ENCODE measurements at places on chromosomes 7 and 10.

DNA sequence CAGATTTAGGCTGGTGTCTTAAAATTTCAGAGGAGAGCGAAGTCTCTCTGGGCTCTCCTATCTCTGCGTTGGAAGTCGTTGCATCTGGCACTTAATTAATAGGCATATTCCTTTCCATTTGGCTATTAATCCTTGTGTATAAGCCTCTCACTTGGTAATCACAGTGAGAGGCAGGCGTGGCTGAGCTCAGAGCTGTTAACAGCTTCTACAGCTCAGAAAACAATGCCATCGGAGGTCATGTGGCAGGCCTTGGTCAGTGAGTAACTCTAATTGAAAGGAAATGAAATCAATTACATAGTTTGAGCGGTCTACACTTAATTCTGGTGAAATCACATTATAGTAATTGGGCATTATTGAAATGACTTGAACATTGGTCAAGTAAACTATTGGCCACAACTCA, 135.1 kb downstream of the DPY19L1 start:
- no peak for DNase-seq

- no peak for DNase-seq
These were observed 339.9 kb upstream of the LRRN3 start for GRCh38 chr7:110750931-110751605.

DNA sequence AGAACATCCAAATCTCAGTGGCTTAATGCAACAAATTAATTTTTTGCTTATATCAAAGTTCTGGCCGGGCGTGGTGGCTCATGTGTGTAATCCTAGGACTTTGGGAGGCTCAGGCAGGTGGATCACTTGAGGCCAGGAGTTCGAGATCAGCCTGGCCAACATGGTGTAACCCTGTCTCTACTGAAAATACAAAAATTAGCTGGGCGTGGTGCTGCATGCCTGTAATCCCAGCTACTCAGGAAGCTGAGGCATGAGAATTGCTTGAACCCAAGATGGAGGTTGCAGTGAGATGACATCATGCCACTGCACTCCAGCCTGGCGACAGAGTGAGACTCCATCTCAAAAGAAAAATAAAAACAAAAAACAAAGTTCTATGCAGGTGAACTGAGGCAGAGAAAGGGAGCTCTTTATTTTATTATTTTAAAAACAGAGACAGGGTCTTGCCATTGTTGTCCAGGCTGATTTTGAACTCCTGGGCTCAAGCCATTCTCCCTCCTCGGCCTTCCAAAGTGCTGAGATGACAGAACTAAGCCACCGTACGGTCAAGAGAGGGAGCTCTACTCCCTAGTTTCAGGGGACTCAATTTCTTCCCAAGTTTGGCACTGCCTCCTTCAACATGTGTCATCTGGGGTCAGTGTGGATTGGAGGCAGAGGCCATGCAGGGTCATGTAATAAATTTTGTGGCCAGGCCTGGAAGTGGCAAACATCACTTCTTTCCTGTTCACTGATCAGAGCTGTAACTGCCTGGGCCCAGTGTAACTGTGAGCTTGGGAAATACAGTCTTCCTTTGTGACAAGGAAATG, 2.4 kb downstream of the ADCK2 start:
- DNase-seq, result no peak

DNA sequence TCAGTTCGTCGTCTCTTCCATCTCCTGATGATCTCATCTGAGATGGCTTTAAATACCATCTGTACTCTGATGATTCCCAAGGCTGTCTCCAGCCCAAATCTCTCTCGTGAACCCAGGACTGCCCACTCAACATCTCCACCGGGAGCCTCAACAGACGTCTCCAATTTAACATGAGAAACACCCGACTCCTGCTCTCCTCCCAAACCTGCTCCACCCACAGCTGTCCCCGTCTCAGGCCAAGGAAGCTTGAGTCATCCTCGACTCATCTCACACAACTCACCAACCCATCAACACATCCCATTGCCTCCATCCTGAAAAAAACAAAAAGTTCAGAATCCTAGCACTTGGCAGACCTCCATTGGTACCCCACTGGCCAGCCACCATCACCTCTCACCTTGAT, 29.7 kb upstream of the CALN1 start:
- no peak for DNase-seq

GRCh38 chr7:90692396-90692795, 96.3 kb downstream of the CDK14 start:
- DNase-seq, result no peak

GRCh38 chr7:36607721-36608095, 116.6 kb downstream of the AOAH start:
- DNase-seq, result no peak

- DNase-seq, result no peak
These were observed 26.8 kb downstream of the VSIR start for GRCh38 chr10:71746344-71747037.

- no peak for DNase-seq
These were observed 138.3 kb downstream of the ATXN7L1 start for GRCh38 chr7:105738133-105738532.

- DNase-seq, result no peak
These were observed 6.0 kb downstream of the INA start for GRCh38 chr10:103282961-103283360.

GRCh38 chr7:101854084-101854865, 36.8 kb downstream of the CUX1 start:
- no peak for DNase-seq

DNA sequence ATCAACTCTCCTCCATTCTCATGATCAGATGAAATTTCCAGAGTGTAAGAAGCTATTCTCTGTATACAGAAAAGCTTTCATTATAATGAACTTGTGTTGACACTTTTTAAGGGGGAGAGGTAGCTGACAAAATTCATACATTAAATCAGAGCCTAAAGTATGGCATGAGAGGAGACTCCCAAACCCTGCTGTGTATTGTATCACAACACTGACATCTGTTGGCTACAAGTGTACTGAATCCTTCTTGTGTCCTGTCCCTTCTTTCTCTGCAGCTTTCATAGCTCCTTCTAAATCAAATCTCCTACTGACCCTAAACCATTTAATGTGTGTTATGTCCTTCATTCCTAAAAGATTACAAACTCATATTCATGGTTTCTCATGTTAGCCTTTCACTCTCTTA, 70.9 kb downstream of the GCC1 start:
- DNase-seq, result no peak

DNA sequence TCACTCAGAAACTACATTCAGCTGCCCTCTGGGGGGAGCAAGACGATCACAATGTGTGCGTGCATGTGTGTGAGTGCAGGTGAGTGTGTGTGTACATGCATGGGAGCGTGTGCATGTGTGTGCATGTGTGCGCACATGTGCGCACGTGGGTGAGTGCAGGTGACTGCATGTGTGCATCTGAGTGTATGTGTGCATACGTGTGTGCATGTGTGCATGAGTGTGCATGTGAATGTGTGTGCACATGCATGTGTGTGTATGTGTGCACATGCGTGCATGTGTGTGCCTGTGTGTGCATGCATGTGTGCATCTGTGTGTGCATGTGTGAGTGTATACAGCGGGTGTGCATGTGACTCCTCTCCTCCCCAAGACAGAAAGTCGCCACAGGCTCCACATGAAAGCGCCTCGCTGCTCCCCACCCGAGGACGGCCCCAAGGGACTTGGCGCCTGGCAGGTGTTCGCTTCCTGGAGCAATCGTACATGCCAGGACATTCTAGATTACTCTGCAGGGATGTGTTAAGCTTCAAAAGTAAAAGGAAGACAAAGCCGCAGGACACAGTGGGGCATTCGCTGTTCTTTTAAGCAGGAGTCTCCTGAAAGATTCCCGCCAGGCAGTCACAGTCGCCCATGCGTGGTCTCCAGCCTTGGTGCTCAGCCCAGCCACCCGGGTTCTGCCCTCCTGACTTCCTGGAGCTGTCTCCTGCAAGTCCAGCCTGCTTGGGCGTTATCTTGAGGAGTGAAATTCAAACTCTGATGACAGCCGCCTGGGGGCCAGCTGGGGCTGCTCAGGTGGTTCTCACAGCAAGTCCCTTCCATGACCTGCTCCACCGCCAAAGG, 42.0 kb upstream of the ADGRA1 start:
- DNase-seq, result no peak

DNA sequence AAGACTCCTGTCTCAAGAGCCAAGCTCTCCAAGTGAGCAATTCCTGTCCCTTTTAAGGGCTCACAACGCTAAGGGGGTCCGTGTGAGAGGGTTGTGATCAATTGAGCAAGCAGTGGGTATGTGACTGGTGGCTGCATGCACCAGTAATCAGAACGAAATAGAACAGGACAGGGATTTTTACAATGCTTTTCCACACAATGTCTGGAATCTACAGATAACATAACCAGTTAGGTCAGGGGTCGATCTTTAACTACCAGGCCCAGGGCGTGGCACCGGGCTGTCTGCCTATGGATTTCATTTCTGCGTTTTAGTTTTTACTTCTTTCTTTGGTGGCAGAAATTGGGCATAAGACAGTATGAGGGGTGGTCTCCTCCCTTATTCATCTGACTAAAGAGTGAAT, 54.9 kb upstream of the SP4 start:
- DNase-seq, result no peak

- no peak for DNase-seq
These were observed 1240.4 kb downstream of the GATA3 start for GRCh38 chr10:9294865-9295264.

DNA sequence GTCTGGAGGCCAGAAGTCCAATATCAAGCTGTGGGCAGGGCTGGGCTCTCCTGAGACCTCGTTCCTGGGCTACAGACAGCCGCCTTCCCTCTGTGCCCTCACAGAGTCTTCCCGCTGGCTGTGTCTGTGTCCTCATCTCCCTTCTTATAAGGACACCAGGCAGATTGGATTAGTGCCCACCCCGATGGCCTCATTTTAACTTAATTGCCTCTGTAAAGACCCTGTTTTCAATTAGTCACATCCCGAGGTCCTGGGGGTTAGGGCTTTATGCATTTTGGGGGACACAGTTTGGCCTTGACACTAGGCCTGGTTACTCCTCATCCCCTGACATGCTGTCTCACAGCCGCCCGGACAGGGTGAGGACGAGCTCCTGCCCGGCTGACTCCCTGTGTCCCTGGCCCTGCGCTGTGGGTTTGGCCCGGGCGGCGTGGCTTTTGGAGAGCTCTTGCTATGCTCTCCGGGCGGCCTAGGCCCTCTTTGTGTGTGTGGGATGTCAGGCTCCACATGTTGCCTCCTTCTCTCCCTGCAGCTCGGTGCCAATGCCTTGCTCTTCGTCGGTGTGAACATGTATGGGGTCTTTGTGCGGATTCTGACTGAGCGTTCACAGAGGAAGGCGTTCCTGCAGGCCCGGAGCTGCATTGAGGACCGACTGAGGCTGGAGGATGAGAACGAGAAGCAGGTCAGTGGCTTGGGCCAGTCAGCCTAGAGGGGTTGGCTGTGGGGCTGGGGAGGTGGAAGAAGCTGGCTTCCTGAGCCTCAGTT, 18.2 kb downstream of the ADCY1 start:
- DNase-seq, result no peak

DNA sequence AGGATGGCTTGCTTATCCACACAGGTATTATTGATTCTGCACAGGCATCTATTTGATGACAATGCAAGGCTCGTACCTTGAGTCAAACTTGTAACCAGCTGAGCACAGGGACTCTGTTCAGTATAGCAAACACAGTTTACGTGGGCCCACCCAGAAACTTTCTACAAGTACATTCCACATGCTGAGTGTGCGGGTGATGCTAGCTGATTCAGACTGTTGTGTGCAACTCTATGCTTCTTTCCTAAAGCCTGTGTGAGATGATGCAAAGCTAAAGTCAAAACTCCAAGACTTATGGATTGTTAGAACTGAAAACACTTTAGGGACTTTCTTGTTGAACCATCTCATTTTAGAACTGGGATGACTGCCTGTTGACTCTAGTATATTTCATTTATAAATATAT, 21.5 kb upstream of the CALD1 start:
- no peak for DNase-seq

GRCh38 chr10:104247513-104248146, 7.1 kb upstream of the GSTO1 start:
- DNase-seq, result no peak

DNA sequence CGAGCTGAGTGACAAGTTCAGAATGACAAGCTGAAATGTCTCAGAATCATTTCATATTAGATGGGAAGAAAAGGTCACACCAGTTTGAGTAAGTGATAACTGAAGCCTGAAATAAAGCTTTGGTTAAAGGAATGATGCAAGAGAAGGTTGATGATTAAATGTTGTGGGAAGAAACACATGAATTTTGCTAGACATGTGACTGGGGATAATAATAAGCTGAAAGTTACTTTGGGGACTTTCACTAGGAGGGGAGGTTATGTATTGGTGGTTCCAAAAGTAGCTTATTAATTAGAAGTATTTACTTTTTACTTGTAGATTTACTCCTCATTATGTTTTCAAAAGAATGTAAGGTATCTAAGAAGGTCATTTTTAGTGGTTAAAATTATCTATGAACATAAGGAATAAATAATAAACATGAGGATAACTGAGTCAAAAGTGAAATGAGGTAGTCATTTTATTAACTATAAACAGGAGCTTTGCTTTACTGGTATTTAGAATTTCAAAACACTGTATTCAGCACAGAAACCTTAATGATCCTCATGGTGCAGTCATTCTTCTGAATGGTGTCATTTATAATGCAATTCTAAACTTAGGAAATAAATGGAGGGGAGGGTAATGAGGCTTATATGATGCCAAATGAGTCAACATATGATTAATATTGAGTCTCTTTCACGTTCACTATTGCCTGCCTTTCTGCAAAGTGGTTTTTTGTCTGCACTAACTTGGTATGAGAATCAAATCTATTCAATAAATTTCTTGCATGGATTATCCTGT, 63.7 kb downstream of the PRKG1 start:
- DNase-seq, result no peak

- DNase-seq, result no peak
These were observed 193.3 kb downstream of the SEMA3E start for GRCh38 chr7:83455612-83456011.

- DNase-seq, result no peak
These were observed 691 bp upstream of the PPA1 start for GRCh38 chr10:70233939-70234300.

DNA sequence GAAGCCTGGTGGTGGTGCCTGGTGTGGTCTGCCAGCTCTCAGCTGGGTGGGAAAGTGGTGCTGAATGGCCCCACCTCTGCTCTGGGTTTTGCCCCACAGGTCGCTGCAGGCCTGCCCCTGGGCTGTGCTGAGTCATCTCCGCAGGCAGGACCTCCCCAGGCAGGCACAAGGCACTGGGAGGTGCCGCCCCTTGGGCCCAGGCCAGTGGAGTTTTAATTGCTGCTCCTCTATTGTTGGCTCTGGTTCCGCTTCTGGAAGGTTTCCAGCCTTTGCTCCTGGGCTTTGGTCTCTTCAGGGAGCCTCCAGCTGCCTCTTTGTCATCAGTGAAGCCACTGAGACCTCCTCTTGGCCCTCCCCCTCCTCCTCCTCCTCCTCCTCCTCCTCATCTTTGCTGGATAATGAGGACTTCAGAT, 180.3 kb upstream of the GRB10 start:
- DNase-seq, result no peak

GRCh38 chr7:93968911-93969620, 35.1 kb downstream of the BET1 start:
- DNase-seq, result no peak

- no peak for DNase-seq
These were observed 214.9 kb upstream of the TCF7L2 start for GRCh38 chr10:112735041-112735695.

All from stimulated activated CD8-positive, alpha-beta memory T cell treated with anti-CD3 and anti-CD28 coated beads, Interleukin-2, amount 100 ng/mL, for 48 hours (primary cell).